ENCODE measurements at places on chromosomes 7 and 10.

GRCh38 chr10:104922810-104923209 lies 281.7 kb downstream of the SORCS3 start:
- DNase-seq, result no peak

DNA sequence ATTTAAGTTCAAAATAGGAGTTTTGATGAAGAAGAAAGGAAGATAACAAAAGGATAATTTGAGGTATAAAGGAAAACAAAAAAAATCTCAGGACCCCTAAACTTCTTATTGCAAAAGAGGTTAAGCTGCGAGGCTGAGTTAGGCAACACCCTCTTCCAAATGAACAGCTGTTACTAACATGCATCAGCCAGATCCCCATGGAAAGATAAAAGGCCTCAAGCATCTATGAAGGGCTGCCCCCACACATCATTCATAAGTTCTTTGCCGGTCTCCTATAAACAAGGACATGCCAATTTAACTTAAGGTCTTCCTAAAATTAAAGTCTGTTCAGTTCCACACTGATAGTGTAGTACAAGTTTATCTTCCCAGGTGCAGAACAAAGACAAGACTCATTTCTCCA lies 75.8 kb upstream of the IMMP2L start:
- DNase-seq, result no peak

GRCh38 chr10:70174058-70174741 lies 3.9 kb upstream of the SAR1A start:
- DNase-seq, result peak; percentile 49

- no peak for DNase-seq
These were observed 73.1 kb upstream of the PDE1C start for GRCh38 chr7:32143301-32143700.

DNA sequence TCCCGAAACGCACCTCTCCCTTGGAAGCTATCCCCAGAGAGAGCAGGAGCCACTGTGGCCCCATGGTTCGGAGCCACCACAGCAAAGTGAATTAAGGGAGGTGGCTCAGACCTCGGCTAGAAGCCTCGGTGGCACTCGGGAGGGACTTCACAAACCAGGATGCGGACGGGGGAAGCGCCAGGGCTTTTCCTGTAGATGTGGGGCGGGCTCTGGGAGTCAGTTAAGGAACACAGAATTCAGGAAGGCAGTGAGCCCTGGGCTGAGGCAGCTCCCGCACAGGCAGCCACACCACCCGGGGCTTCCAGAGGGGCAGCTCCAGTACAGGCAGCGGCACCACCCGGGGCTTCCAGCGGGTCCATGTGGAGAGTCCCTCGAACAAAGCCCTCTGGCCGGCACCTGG lies 42.7 kb upstream of the DPYSL4 start:
- no peak for DNase-seq

DNA sequence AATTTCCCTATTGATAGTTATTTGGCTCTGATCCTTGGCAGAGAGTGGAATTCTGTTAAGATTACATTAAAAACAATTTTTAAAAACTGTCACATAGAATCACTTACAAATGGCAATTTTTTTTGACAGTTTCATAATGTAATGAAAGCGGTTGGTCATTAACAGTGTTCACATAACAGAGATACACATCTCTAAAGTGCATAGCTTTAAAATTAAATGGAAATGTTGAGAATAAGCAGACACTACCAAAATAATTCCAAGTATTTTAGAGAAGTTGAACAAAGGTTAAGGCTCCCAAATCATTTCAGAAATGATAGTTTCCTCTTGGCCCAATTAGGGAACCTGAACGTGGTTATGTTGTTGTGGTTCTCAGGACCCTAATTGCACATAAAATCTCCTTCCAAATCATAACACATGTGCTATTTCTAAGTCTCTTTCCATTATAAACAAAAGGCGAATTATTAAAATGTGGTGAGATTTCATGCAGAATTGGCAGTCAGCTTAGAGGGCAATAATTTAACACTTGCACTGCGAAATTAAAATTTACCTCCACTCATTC lies 528.9 kb upstream of the FZD8 start:
- DNase-seq, result no peak

All from activated CD4-positive, alpha-beta T cell treated with anti-CD3 and anti-CD28 coated beads, Interleukin-2, Interleukin-6, amounts not matched to agents 100 ng/mL and 50 ng/mL, durations not matched to agents 16 hours and 8 hours (primary cell).